ENCODE measurements at places on chromosomes 5 and 9.

GRCh38 chr5:93930098-93930497 is 188.7 kb upstream of the POU5F2 start:
- DNase-seq = no peak

DNA sequence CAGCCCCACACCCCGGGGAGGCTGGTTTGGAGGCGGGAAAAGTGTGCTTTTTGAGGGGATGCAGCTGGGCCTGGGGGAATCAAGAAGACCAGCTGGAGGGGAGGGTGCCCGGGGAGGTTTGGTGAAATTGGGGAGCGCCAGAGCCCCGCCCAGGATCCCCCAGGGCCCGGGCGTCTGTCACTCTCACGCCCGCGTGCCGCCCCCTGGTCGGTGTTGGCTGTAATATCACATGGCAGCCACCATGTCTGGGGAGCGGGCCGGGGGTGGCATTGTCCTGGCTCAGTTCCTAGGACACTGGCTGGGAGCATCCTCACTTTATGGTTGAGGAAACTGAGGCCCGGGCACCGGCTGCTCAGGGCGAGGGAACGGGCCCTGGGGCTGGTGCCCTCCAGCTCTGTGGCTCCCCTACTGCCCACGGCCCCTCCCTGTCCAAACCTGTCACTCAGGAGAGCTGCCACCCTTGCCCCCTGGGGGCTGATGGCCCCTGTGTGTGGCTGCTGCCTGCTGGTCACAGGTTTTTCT is 27.5 kb downstream of the ASS1 start:
- no peak for DNase-seq

DNA sequence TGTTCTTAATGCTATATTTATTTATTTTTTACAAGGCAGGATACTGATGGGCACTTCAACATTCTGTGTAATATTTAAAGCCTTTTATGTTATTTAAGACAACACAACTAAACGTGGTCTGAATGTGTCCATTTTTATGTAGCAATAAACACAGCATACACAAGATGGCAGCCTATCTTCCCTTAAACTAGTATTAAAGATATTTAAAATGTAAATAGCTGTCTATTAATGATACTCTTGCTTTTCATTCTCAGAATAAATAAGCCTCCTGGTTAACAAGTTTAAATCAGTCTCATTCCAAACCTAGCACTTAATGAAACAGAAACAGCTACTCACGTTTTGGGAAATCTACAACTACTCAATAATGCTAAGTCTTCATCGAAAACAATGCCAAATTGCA is 315.7 kb downstream of the MCTP1 start:
- DNase-seq = no peak

DNA sequence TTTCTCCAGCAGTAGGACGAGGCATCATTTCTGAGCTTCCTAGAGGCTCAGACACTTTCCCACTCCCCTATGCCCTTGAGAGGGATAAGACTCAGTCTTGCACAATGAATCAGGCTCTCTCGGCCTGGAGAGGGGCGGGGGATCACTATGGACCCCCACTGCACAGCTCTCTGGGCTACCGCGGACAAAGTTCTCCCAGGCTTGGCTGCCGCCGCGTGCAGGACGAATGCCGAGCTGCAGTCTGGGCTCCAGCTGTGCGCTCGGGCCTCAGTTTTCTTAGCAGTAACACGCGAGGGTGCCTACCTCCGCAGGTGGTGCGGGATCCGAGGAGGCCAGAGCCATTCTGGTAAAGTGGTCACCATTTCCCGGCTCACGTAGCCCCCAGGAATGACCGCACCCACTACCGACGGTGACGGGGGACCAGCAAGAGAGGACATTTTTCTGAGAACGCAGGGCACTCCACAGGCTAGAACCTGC is 3.4 kb upstream of the MYORG start:
- DNase-seq = no peak

GRCh38 chr9:79989079-79989478 is 417.3 kb downstream of the TLE4 start:
- no peak for DNase-seq
